CD4-positive, alpha-beta T cell treated with Interleukin-6 at 100 ng/mL for 8 hours (primary cell): ENCODE measurements at places on chromosomes 1 and 21.

- no peak for DNase-seq
Measured at GRCh38 chr1:160746836-160747500, 7.9 kb downstream of the SLAMF7 start.

DNA sequence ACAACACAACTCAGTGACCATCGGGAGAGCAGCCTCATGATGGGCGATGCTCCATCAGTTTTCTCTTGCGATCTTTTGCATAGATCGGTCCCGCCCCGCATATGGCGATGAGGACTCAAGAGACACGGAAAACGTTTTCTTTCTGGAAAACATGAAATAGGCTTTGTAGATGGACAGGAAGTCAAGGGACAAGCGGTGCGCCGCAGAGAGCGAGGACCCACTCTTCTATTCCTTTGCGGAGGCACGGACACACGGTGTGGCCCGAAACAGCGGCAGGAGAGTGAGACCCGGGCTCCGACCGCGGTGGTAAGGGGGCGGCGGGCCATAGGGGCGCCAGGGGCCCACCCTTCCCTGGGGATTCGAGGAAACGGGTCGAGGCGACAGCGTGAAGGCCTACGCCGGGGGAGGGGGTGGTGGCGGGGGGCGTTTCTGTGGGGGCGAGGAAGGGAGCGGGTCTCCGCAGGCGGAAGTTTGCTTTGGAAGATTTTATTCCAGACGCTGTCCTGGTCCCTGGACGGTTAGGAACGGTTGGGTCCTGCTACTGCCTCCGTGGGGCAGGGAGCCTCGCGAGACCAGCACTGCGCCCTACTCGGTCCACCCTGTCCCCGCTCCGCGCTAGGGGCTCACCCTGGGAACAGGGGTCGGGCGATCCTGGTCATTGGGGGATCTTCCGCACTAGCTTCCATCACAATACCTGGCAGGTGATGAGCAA, 796 bp upstream of the TDRKH start:
- DNase-seq = no peak

GRCh38 chr1:208061632-208062031, 150.7 kb upstream of the CD34 start:
- DNase-seq = no peak

DNA sequence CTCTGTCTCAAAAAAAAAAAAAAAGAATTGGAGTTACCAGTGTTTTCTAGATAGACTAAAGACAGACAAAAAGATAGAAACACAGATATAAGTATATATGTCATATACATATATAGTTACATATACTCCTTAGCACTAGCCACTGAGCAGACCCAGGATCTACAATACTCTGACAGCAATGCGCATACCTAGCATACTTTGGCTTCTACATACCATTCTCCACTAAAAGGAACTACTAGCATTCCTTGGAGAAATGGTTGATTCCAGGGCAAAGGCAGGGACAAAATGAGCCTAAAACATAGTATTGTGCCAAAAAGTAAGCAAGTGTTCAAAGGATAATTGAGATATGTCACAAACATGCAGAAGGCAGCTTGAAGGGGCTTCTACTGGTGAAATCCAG, 22.7 kb downstream of the SYNJ1 start:
- no peak for DNase-seq

- DNase-seq = no peak
Measured at GRCh38 chr21:34998176-34998575, 50.9 kb downstream of the RUNX1 start.
